ENCODE measurements at places on chromosomes 6 and 20. TPM values are rescaled to one million over a fixed set of nuclear protein-coding genes. Genes with fewer than 3 reads are reported as not detected.

- DNase-seq = no peak
Measured at GRCh38 chr6:91141346-91141745, 554.5 kb upstream of the MAP3K7 start.

- DNase-seq = no peak
Measured at GRCh38 chr6:36267731-36268477, 2.0 kb upstream of the PNPLA1 start.

DNA sequence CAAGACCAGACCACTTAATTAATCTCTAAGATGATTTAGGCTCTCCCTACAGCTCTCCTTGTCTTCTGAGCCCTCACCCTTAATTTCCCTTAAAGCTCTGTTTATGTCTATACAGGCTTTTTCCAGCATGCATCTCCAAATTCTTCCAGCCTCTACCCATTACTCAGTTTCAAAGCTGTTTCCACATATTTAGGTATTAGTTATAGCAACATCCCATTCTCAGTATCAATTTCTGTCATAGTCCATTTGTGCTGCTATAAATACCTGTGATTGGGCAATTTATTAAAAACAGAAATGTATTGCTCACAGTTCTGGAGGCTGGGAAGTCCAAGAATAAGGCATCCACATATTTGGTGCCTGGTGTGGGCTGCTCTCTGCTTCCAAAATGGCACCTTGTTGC, 2.3 kb upstream of the SERPINB1 start:
- no peak for DNase-seq

- no peak for DNase-seq
Measured at GRCh38 chr6:41917528-41917927, 3.4 kb downstream of the MED20 start.

DNA sequence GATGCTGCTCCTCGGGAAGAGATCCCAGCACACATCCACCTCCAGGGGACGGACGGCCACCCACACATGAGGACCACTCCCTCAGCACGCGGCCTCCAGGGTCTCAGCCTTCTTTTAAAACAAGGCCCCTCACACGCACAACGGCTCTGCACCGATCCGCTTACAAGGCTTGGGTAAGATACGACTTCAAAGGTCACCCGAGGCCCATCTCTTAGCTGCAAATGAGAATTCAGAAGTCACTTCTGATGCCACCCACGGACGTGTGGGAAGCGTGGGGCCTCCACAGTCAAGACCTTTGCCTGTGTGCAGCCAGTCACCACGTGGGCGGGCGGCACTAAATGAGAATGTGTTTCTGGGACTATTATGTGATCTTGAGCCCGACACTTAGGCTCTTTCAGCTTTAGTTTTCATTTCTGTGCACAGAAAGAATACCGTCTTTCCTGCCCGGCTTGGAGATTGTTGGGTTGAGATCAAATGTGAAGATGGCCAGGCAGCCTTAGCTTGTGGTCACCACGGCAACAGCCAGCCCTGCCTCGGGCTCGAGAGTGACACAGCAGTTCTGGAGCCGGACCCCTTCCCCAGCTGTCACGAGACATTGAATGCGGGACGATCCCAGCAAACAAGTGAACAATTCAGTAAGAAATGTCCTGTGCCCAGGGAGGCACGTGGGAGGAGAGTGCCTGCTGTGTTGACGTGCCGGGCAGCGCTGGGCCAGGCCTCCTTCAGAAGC, 91.6 kb downstream of the RAMACL start:
- DNase-seq = no peak

GRCh38 chr6:36246506-36247268, 23.2 kb upstream of the PNPLA1 start:
- DNase-seq = no peak

Gene APCDD1L
- not detected for total RNA-seq

DNA sequence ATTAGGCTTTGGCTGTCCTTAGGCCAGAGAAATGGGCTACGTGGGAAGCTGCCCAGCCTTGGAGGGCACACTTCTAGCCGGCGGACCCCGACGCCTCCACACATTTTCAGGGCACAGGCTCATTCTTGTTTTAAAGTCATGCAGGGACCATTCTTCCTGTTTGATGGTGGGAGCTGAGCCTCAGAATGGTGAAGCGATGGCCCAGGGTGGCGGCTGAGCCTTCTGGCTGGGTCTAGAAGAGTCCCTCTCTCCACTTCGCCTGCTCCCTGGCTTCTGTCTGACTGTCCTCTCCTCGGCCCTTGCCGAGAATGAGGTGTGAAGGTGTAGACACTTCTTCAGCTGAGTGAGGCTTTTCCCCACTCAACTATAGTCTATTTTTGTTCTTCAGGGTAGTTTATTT, 114.4 kb downstream of the SULF2 start:
- DNase-seq = no peak

Gene PXDC1
- 5.3 TPM for total RNA-seq

Gene PGK2
- total RNA-seq = not detected

DNA sequence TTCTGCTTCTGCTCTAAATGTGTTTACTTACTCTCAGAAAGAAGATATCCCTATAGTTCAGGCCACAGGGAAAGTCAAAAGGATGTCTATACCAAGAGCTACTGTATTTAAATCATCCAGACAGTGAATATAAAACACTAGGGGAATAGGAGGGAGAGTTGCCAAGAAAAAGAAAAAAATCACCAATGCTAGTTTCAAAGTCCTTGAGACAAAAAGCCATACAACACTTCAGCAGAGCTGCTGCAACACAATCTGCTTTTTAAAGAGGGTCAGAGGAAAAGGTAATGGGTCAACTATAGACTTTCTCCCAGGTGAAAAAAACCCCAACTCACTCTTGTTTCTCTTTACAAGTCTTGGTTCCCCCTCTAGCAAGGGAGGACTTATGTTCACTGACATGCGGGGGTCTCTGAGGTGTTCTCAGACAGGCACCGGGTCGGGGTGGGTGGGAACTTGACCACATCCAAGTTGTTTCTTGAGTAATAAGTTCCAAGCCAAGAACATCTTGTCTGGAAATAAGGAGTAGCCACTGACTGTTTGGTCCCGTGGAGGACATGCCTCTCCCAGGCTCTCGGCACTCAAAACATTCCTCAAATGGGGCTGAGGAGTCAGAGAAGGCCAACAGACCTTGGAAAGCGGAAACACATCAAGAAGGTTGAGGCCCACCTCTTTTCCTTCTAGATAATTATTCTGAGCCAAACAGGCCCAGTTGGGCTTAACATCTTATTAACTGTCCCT, 47.7 kb downstream of the GJA10 start:
- DNase-seq = no peak

DNA sequence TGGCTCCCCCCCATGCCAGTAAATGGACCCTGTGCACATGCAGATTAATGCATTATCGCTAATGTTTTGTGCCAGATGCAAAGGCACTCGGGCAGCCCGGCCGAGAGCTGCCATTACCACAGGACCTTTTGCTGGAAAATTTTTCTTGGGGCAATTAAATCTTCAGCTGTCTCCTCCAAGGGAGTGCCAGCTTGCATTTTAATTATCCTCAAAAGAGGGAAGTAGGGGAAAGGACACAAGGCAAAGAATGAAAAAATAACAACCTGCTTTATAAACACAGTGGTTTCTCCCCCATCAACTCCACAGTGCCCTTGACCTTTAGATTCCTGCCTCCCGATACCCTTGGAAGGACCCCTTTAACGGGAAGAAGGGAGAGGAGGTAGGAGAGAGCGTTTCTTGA, 48.2 kb downstream of the PDYN start:
- no peak for DNase-seq
